ENCODE measurements at places on chromosomes 16 and 17.

GRCh38 chr17:4733073-4733531 lies 1.9 kb downstream of the MED11 start:
- no peak for DNase-seq

DNA sequence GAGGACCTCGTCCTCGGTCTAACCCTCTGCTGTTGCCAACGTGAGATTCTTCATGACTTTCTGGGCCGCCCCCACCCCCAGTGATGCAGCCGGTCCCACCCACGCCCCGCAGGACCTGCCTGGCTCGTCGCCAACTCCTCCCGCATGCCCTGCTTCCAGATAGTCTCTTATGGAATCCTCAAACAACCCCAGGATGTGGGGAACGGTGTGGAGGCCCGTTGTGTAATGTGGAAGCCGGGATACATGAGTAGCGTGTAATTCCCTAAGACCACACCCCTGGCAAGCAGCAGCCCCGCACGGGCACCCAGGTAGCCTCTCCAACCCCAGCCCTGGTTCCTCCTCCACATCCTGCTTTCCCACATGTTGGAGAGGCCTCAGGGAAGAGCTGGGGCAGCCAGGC lies 275.9 kb downstream of the C16orf95 start:
- no peak for DNase-seq

DNA sequence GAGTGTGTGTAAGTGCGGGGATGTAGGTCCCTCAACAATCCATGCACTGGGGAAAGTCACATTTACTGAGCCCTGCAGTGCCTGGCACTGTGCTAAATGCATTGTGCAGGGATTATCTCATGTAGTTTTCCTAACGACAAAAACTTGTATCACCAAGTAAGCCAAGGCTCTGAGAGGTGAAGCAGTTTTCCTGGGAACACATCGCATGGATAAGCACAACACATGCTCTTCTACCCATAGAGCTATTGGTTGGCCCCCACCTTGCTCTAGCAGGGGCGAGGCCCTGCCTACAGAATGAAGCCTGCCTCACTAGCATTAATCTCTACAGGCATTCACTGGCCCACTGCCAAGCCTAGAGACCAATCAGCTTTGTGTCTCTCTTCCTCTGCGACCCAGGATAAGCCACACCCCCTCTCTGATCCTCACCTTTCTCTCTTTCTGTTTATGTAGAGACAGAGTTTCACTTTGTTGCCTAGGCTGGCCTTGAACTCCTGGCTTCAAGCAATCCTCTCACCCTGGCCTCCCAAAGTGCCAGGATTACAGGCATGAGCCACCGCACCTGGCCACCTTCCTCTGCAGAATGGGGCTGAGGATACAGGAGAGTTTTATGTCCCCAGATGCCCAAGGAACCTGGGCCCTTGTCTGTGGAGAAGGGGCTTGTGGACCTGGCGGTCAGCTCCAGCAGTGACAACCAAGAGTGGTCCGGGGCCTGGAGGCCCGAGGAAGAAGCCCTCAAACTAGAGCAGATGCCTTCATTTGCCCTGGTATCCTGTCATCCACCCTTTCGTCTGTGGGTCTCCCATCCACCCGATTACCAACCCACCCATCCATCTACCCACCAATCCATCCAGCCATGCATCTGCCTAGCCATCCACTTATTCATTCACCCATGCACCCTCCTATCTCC lies 12.8 kb downstream of the CDH16 start:
- DNase-seq = no peak

DNA sequence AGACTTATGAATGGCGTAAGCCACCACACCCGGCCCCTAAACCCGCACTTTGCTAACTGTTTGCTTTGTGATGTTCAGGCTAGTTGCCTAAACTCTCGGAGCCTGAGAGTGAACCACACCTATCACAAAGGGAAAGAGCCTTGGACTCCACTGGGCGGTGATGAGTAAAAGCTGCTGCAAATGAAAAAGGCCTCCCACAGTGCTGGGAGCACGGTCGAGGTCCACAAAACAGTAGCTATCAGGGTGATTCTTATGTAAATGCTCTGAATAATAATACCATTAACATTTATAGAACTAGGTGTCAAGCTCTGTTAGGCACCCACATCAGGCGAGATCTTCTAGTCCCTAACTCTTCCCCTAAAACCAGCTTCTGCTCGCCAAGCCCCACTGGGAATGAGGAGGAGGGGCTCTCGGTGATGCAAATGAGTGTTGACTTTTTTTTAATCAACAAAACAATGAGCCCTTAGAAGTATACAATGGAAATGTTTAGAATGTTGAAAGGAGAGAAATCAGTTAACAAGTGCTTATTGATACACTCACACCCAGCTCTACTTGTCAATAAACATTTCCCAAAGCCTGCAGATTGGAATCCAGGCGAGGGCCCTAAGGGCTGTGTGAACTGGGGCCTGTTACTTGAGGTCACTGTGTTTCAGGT lies 19.8 kb downstream of the FBRS start:
- DNase-seq = no peak

- DNase-seq = no peak
Measured at GRCh38 chr17:73740370-73740769, 96.1 kb upstream of the SDK2 start.

DNA sequence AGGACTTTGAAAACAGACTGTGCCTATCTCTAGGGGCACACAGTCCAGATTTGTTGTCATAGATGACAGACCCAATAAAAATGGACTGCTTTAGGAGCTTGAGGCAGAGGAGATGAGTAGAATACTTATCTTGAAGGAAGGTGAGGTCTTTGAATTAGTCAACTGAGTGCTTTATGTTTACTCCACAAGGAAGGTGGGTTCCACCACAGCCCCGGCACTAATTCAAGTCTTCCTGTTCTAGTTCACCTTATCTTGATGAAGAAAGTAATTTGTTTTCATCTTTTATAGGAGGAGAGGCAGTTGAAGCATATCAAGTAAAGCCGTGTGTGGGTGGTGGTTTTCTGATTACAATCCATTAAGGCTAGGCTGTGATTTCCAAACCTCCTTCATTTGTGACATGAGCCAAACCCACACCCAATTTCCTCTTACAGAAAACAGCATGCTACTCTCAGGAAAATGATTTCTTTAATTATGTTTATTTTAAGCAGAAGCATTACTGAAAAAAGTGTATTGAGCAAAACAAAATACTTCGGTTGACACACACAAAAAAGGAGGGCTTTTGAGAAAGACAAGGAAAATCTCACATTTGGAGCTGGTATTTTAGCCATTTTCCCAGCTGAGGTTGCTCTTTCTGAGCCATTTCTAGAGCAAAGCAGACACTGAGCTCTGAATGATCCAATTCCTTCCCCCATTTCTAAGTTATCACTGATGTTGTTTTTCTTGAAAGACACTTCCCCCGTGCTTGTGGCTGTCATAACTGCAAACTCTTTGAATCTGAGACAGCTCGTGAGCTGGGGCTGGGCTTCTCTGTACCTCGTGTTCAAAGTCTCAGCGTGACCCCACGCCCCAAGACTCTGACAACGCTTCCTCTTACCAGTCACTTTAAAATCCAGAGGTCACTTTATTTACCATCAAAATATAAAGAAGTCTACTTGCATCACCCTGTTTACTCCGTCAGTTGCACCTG lies 35.4 kb downstream of the CDRT15 start:
- no peak for DNase-seq

DNA sequence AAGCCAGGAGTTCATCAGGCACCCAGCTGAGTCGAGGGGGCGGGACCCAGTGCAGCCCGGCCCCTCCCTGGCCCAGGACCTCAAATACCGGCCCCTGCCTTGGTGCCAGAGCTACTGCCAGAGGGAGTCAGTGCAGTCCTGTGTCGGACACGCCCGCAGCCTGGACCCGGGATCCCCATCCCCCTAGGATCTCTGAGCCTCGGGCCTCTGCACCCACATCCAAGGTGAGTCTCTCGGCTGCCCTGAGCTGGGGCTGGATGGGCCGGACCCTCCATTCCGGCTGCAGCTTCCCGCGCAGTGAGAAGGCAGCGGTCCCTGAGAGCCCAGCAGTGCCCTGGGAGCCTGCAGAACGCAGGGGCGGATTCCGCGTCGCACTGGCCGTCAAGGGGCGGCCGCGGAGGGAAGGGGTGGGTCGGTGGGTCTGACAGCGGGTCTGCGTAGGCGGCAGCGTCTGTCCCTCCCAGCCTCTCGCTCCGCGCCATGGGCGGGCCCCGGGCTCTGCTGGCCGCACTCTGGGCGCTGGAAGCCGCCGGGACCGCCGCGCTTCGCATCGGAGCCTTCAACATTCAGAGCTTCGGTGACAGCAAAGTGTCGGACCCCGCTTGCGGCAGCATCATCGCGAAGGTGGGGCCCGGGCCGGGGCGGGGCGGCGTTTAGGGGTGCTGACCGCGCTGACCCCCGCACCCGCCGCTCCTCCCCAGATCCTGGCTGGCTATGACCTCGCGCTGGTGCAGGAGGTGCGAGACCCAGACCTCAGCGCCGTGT lies at the start of gene DNASE1L2:
DNASE1L2 (plus strand) TSS at position 108 of the 765 bp plus-strand sequence; CDS start at position 481, 373 bp downstream.
- DNase-seq = no peak

GRCh38 chr16:34050787-34051320 lies 591.4 kb downstream of the TP53TG3F start:
- DNase-seq = no peak

DNA sequence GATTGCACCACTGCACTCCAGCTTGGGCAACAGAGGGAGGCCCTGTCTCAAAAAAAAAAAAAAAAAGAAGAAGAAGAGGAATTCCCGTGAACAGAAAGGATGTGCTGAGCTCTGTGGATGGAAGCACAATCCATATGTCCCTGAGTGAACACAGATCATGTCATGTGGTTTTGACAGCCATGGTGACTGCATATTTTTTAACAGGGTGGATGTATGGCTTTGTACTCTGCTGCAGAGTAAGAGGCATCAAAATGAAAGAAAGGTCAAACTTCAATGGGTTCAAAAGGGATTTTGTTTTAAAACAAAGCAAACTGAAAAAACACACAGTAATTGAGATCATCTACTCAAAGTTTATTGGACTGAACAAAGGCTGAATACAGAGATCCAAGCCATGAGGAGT lies 31.5 kb downstream of the MXRA7 start:
- no peak for DNase-seq
